ENCODE measurements at places on chromosomes 3 and 15.

GRCh38 chr3:23762214-23762613 lies 43.5 kb upstream of the UBE2E1 start:
- DNase-seq = no peak

GRCh38 chr15:79136434-79137046 lies 46.0 kb upstream of the RASGRF1 start:
- DNase-seq = no peak

GRCh38 chr3:48851407-48851806 lies 3.7 kb upstream of the PRKAR2A start:
- no peak for DNase-seq

GRCh38 chr3:162765524-162765923 lies 1268.9 kb downstream of the OTOL1 start:
- DNase-seq = no peak

GRCh38 chr15:38671675-38672254 lies 107.2 kb upstream of the RASGRP1 start:
- DNase-seq = no peak

GRCh38 chr3:126082362-126083137 lies 1.4 kb downstream of the SLC41A3 start:
- no peak for DNase-seq

DNA sequence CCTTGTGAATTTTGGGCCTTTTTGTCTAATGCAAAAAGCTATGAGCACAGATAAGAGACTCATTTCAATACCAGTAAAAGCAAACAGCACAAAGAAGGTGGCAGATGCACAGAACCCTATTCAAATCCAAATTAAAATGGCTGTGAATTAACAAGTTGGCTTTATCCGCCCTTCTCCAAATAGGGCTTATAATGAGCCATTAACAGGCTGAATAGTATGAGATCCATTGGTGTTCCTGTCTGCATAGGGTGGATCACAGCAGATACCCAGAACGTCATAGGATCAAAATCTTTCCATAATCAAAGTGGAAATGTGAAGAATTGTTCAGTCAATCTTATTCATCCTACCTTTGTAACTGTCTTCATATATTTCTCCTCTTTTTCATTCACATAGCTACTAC lies 282.4 kb upstream of the UMPS start:
- no peak for DNase-seq

DNA sequence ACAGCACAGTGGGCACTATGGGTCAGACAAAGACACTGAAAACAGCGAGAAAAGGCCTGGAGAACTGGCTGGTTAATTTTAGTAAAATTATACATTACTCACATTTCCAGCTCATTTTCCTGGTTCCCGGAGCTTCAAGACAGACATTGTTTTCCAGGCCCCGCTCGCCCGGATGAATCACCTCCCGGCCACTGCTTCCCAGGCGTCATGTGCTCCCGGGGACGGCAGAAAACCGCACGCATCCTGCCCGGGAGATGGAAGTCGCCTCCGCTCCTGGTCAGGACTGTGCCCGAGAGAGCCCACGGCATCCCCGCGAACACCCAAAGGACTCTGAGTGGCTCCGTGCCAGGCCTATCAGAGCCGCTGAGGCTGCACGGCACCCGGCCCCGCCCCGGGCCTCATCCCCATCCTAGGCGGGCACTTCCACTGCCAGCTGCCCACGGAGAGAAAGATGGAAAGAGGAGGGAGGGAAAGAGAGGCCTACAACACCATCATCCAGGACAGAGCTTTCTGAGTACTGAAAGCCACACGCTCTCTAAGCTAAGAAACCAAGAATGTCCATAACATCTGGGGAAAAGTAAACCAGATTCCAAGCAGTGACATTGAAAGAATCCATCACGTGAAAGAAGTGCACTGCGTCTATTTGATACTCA lies 75.1 kb downstream of the VGLL4 start:
- peak; percentile 92 for DNase-seq

DNA sequence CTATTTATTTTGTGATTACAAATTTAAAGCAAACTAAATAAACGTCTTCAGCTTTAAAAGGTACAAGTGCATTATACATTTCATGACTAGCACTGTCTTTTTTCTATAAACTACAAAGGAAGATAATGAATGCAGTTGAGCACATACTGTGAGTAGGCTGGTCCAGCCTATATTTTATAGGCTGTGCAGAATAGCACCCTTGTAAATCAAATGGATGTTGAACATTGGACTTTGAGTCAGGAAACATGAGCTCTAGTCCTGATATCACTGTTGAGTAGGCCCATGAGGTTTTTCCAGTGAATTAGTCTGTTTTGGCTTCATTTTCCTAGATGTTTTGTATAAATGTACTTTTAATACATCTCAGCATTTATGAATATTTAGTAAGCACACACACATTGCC lies 447.3 kb upstream of the KCNMB2 start:
- DNase-seq = no peak

DNA sequence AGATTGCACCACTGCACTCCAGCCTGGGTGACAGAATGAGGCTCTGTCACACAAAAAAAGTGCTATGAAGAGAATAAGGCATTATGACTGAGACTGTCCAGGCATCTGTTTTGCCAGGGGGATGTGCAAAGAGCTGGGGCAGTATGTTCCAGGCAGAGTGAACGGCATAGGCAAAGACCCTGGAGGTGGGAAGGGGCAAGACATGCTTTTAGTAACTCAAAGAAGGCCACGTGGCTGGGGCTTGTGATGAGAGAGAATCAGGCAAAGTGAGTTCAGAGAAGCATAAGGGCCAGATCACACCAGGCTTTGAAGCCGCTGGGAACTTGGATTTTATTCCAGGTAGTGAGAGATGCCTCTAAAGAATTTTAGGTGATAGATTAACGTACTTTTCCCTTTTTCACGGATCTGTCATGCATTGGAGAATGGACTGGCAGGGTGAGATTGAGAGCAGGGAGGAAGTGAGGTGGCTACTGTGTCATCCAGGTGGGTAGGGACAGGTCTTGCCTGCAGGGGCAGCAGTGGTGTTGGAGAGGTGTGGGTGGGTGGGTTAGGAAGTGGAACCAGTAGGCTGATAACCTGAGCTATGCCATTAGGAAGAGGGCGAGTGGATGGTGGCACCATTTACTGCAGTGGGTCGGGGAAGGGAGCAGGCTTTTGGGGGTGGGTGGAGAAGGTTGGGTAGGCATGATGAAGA lies 31.7 kb downstream of the ATP2B2 start:
- no peak for DNase-seq

DNA sequence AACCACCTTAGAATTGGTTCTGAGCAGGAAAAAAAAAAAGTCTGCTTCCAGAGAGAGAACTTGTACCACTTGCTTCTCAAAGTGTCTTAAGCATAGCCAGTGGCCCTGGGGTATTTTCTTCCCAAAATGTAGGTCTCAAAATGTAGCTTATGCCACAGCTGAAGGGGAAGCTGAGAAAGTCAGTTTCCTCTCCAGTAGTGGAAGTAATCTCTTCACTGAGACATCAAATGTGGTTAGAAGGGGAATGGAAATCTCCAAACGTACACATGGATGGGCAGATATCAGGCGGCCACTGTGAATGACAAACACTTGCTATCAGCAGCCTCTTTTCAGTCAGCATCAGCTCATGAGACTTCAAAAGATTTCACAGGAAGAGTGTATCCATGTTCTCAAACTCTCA lies 841.2 kb downstream of the TUSC7 start:
- DNase-seq = no peak

- DNase-seq = no peak
These were observed 17.9 kb downstream of the ILDR1 start for GRCh38 chr3:122004107-122004506.

- DNase-seq = no peak
These were observed 225.3 kb upstream of the EPHA3 start for GRCh38 chr3:88882121-88882520.

DNA sequence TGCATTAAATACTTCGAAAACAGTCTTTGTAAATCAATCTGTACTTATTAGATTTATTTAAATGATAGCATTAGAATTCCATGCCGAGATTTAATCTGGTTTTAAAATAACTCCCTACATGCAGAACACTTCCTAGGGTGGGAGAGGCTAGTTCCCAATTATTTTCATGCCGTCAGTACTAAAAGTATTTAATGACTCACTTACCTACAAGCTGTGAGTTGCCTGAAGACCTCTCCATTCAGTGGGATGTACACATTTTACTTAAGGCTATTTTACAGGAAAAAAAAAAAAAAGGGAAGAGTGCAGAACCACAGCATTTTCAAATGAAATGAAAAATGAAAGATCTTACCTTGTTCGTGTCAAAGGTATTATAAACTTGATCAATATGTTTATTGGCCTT lies 469 bp downstream of the GUCA1C start:
- no peak for DNase-seq

GRCh38 chr3:160709477-160710182 lies 32.7 kb downstream of the ARL14 start:
- DNase-seq = no peak

DNA sequence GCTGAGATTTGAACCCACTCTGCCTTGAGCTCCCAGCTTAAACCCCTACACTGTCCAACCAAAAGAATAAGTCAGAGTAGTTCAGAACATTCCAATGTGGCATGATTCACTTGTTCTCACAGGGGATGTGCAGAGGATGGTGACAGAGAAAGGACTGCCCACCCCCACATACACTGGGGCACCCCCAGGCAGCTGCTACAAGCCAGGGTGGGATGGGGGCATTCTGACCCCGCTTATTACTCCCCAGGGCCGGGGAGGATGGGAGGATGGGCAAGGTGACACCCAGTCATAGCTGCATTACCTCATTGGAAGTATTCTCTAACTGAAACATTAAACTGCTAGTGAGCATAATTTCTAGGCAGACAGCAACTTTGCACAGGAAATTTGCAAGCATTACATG lies 126.0 kb upstream of the PRR20G start:
- DNase-seq = no peak

DNA sequence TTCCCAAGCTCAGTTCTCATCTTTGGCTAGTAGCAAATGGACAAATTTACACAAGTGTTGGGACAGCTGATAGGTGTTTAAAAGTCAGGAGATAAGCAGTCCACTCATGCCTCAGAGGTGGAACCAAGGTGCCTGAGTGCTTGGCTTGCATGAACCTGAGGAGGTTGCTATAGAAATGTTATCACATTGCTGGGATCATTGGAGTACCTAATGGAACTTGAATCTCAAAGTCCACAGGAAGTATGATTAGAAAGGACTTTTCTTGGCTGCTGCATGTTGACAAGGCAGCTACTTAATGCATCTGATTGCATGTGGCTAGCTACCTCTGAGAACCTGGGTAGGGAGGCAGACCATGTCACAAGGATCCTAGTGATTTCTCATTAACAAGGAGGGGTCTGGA lies 39.5 kb upstream of the C3orf80 start:
- no peak for DNase-seq

DNA sequence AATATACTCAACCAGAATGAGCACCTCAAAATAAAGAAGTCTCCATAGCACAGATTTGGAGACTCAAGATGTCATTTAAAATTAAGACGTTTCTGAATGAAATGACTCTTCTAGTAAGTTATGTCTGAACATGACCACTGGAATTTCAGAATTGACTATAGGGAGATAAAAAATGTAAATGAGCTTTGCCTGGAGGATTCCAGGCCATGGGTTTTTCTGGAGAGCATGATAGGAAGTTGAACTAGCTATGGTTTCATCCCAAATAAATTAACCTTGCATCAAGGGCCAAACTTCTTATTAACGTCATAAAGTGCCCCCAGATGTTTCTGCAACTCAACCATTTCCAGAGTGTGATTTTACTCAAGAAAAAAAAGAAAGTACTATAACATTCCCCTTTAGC lies 222.6 kb upstream of the NR2F2 start:
- DNase-seq = no peak

GRCh38 chr3:192419312-192419711 lies 308.0 kb downstream of the FGF12 start:
- DNase-seq = no peak

DNA sequence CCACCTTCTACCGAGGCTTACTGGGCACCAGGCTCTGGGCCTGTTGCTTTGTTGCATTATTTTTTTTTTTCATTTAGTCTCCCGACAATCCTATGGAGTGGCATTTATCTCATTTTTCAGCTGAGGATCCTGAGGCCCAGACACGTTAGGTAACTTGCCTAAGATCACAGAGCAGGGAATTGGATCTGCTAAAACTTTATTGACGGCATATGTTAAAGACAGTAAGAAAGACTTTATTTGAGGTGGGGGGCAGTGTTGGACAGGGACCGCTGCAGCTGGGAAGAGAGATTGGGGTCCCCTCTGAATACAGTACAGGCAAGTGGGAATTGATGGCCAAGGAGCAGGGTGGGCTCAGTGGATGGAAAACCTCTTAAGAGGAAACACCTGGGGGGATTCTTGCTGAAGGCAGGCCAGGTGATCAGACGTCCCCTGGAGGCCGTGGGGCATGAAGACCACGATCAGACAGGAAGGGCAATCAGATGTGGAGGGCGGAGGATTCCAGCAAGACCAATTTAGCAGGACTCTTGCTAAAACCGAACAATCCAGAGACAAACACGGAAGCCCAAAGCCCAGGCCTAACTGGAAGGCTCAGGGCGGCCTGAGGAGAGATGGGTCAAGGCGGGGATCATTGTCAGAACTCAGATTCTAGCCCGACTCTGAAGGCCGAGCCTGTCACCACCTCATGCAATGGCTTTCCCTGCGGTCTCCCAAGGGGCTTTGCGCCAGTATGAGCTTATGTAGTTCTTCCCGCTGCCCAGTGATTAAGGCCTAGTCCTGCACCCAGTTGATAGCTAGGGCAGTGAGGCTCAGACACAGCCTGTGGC lies 53.7 kb downstream of the RGMA start:
- no peak for DNase-seq

DNA sequence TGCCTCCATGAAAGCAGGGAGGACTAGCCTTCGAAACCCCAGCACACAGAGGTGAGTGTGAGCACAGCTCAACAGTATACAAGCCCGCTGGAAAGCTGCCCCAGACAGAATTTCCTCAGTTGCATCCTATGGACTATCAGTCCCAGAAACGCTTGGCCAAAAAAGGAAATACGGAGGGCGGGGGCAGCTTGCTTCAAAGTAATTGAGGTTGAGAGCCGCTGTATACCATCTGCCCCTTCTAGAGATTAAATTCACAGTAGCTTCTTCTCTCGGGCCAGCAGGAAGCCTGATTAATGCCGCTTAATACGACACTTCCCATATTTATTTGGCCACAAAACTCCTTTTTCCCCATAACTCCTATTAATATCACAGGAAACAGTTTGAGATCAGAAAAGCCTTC lies 88.7 kb downstream of the LIPC start:
- DNase-seq = no peak

GRCh38 chr15:79349525-79349924 lies 38.6 kb downstream of the TMED3 start:
- DNase-seq = no peak

DNA sequence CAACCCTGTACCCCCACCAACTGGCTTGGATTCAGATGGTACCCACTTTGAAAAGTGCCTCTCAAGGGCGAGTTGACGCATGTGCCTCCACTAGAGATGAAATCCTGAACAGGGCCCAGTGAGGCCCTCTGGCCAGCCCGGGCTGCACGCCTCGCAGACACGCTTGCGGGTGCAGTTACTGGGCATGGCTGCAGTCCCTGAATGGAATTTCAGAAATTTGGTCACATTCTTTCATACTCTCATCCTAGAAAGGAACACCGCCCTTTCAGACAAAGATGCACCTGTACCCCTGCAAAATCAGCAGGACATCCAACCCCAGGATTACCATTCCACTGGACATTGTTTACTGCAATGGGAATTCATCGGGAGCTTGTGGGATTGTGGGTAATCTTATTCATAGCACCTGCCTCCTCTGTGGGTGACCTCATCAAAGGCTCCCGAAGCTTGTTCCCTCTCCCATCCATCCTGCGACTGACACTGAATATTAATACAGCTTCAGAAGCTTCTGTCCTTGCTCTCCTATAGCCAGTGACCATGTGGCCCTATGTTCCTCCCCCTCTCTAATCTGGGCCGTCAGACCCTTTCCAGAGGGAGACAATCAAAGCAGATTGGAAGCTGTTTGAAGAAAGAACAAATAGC lies 42.5 kb upstream of the TPM1 start:
- peak; percentile 82 for DNase-seq

GRCh38 chr3:9193633-9194195 lies 55.7 kb downstream of the SRGAP3 start:
- no peak for DNase-seq
